ENCODE measurements at places on chromosomes 16 and 17. TPM values are rescaled to one million over a fixed set of nuclear protein-coding genes. Genes with fewer than 3 reads are reported as not detected.

DNA sequence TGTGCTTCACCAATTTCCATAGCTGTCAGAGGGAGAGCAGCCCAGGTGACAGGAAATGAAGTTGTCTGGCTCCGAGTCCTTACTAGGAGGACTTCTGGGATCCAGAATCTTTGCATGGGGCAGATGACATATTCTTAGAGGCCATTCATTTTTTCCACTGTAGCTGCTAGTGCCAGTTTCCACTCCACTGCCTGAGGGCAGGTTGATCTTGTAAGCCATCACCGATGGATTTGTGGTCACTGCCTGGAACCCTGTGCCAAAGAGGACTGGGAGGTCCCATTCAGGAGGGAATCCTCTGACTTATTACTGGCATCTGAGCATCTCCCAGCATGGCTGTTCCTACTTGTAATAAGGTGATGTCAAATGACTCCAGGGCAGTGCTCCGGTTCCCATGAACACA lies 144.1 kb upstream of the KCNJ18 start:
- DNase-seq = no peak

DNA sequence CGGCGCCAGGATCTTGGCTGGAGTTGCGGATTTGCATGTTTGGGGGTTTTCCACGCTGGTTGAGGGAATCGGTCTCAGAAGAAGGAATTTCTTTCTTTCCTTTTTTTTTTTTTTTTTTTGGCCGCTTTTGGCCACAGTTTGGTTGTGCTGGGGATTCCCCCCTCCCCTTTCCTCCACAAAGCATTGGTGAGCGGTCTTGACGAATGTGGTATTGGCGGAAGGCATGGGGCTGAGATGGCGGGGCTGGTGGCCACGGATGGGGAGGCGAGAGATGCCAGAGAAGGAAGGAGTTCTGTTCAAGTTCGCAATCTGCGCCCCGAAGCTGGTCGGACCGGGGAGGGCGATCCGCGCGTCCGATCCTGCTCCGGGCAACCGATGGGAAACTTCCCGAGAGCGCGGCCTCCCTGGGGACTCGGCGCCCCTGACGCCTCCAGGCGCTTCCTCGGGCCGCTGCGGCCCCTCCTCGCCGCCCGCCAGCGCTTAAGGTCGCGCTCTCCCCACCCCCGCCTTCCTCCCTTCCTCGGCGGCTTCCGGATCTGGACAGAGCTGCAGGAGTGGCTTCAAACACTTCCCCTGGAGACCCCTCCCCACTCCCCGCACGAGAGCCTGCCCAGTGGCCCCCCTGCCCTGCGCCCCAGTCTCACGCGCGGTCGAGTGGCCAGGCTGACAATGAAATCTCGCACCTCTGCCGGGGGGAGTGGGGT lies 43.2 kb downstream of the RAI1 start:
- no peak for DNase-seq

- DNase-seq = no peak
Observed at GRCh38 chr16:75836347-75837010, 110.2 kb upstream of the CPHXL start.

GRCh38 chr17:50355701-50356341 lies 9.9 kb downstream of the XYLT2 start:
- DNase-seq = no peak

DNA sequence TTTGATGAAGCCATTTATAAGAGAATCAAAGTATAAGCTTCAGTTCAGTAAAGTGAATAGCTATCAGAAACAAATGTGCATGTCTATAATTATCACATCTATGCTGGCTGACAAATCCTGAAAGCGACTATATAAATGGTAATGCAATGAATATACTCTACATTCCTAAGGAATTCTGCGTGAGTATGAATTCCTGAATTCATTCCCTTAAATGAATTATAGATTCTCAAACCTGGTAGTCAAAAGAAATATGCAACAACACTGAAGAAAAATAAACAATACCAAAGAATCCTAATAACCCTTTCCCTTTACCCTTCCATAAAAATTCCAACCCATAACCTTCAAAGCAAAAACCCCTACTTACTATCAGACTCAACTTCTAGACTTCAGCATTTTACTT lies 416.6 kb upstream of the PMFBP1 start:
- DNase-seq = no peak

DNA sequence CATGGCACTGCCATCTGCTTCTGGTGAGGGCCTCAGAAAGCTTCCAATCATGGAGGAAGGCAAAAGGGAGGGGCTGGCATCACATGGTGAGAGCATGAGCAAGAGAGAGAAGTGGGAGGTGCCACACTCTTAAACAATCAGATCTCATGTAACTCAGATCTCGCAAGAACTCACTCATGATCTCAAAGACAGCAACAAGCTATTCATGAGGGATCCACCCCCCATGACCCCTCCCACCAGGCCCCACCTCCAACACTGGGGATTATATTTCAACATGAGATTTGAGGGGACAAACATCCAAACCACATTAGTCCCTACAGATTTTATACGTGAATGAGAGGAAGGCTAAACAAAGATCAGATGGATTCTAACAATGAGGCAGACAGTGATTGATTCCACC lies 8.9 kb upstream of the TMEM132E start:
- DNase-seq = no peak

DNA sequence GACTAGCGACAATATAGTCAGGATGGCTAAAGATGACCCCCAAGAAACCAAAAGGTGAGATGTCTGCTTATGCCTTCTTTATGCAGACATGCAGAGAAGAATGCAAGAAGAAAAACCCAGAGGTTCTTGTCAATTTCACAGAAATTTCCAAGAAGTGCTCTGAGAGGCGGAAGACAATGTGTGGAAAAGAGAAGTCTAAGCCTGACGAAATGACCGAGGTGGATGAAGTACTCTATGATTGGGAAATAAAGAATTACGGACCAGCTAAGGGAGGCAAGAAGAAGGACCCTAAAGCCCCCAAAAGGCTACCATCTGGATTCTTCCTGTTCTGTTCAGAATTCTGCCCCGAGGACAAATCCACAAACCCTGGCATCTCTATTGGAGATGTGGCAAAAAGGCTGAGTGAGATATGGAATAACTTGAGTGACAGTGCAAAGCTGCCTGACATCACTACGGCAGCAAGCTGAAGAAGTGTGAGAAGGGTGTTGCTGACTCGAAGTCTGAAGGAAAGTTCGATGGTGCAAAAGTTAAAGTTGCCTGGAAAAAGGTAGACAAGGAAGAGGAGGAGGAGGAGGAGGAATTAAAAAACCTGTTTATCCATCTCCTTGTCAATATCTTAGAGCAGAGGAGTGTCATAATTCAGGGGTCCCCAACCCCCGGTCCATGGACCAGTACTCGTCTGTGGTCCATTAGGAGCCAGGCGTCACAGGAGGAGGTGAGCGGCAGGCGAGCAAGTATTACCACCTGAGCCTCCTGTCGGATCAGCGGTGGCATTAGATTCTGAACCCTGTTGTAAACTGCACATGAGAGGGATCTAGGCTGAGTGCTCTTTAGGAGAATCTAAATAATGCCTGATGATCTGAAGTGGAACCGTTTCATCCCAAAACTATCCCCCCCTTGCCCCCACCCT lies 25.1 kb upstream of the ADGRG1 start:
- no peak for DNase-seq

- DNase-seq = no peak
Observed at GRCh38 chr17:59669411-59669810, 37.8 kb downstream of the PTRH2 start.

GRCh38 chr16:23207485-23207884 lies 24.9 kb downstream of the SCNN1G start:
- DNase-seq = no peak

- DNase-seq = no peak
Observed at GRCh38 chr16:79288066-79288465, 312.5 kb downstream of the MAF start.

- no peak for DNase-seq
Observed at GRCh38 chr17:45923511-45924268, 29.3 kb downstream of the MAPT start.

DNA sequence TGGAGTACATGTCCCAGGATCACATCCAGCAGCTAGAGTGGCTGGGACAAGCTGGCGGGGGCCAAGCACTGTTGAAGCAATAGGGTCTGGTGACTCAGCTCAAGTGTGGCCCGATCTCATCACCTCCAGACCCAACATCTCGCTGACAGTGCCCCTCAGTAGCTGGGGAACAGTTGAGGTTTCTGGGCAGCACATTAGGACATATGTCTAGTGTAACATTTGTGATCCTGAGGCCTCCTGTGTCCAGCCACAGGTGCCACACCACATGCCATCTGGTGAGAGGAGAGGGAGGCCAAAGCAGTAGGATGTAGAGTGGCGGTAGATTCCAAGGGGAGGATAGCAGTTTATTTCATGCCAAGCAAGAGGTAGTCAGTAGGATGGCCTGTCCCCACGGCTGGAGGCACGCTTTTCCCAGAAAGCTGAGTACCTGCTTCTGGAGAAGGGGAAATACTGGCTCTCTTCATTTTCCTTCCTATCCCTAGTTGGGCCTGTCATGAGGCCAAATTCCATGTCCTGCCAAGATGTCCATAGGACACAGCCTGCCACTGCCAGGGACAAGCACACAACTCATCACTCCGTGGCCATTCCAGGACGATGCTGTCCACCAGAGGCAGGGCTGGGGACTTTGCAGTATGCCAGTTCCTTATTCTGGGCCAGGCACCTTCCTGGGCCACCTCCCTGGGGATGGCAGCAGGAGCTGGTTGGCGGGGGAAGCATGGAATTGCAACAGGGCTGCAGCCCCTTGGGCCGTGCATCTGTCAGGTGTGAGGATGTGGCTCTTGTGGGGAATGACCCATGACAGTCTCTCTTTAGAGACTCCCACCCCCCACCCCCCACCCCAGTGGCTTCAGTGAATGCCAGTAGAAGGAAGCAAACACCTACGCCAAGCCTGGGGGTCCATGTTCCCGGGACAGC lies 24.0 kb downstream of the GGA3 start:
- no peak for DNase-seq

DNA sequence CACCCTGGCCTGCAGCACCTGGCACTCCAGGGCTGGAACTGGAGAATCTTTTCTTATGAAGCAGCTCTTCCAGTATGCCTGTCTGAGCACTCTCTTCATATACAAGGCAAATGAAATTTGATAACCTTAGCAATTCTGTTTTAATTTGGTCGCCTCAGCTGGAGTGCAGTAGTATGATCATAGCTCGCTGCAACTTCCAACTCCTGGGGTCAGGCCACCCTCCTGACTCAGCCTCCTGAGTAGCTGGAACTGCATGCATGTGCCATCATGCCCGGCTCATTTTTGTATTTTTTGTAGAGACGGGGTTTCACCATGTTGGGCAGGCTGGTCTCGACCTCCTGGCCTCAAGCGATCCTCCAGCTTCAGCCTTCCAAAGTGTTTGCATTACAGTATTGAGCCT lies 140.8 kb upstream of the CHMP6 start:
- no peak for DNase-seq

DNA sequence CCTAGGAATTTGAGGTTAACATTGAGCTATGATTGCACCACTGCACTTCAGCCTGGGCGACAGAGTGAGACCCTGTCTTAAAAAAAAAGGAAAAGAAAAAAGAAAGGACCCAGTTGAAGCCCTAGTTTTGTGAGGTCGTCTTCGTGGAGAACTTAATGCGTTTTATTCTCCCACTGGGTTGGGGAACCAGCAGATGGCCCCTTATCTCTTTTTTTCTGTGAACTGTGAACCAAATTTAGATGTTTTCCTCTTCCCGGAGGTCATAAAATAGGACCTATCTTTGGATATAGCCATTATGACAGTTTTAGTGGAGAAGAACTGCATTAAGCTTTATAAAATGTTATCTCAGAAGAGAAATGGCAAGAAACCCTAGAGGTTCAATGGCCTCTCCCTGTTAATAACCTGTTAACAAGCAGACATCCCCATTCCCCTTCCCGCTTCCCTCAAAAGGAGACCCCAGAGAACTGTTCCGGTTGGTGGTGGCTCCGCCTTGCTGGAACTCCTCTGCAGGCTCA lies 23.5 kb downstream of the KIAA0513 start:
- DNase-seq = no peak

DNA sequence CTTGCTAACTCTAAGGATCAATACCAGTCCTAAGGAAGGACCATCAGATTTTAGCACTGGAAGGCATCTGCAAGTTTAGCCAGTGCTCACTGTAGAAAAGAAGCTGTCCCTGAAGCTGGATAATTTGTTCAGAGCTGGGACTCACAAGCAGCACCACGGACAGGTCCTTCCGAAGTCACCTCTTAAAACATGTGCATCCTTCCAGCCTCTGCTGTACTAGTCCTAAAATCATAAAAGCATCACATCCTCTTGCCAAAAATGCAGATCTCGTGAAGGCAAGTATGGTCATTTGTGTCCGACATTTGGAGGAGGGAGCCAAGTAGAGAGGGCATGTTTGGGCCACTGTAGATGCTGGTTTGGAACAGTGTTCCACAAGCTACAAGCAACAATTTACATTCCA lies 506.9 kb downstream of the RBFOX1 start:
- DNase-seq = no peak

DNA sequence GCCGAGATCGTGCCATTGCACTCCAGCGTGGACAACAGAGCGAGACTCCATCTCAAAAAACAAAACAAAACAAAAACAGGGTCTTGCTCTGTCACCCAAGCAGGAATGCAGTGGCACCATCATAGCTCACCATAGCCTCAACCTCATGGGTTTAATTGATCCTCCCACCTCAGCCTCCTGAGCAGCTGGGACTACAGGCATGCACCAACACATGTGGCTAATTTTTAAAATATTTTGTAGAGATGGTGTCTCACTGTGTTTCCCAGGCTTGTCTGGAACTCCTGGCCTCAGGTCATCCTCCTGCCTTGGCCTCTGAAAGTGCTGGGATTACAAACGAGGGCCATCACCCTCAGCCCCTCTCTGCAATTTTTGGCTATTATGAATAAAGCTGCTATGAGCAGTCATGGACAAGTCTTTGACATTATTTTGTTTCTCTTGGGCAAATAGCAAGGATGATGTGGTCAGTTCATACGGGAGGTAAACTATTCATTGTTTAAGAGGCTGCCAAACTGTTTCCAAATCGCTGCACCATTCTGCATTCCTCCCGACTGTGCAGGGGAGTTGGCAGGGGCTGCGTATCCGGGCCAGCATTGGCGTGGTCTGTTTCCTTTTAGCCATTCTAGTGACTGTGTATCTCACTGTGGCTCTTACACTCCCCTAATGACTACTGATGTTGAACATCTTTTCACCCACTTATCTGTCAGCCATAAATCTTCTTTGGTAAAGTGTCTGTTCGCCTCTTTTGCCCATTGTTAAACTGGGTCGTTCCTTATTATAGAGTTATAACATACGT lies 21.1 kb downstream of the EIF4A3 start:
- DNase-seq = no peak

- DNase-seq = no peak
Observed at GRCh38 chr17:63647936-63648335, 25.7 kb downstream of the MAP3K3 start.

DNA sequence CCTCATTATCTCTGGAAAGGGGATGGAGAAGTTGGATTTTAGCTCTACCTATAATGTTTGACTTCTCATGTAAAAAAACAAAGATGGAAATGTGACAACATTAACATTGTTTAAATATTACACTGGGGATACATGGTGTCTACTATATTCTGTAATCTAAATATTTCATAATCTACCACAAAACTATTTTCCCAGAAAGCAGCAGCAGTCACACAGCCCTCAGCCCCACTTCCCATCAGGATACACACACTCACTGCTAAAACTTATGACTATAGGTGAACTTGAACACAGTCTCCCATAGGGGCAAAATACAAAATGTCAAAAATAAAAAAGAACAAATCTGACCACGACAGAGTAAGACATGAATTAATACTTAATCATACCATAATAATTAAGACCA lies 95.7 kb downstream of the KANSL1 start:
- no peak for DNase-seq

Gene QPRT
- total RNA-seq = 0.95 TPM

Gene KRT17
- 87.1 TPM for total RNA-seq

Gene CCDC78
- total RNA-seq = 0.95 TPM

Gene TBC1D26
- not detected for total RNA-seq

Gene SGF29
- total RNA-seq = 26.9 TPM

Gene ANKRD40CL
- total RNA-seq = not detected

Gene DPEP1
- total RNA-seq = not detected

Gene CIITA
- 31.0 TPM for total RNA-seq

Gene ADAM11
- 5.7 TPM for total RNA-seq
